ENCODE measurements at places on chromosomes 1 and 21. TPM values are rescaled to one million over a fixed set of nuclear protein-coding genes. Genes with fewer than 3 reads are reported as not detected.

GRCh38 chr1:203607533-203607873 is 19.1 kb upstream of the ATP2B4 start:
- no peak for DNase-seq
- H3K27ac ChIP-seq, result no peak overlapping the region
- H3K36me3 ChIP-seq, result no peaks in the 10 kb centered on the region
- H3K4me3 ChIP-seq, result no peak overlapping the region

- H3K36me3 ChIP-seq, result no peaks in the 10 kb centered on the region
- no peaks in the 10 kb centered on the region for H3K27me3 ChIP-seq
- no peak for DNase-seq
- H3K4me1 ChIP-seq, result no peaks in the 10 kb centered on the region
- no peak overlapping the region for H3K27ac ChIP-seq
- H3K4me3 ChIP-seq, result no peak overlapping the region
These were observed 78.8 kb upstream of the NR5A2 start for GRCh38 chr1:199948587-199949280.

GRCh38 chr1:29756085-29756484 is 519.8 kb downstream of the PTPRU start:
- H3K4me1 ChIP-seq, result no peaks in the 10 kb centered on the region
- DNase-seq, result no peak
- H3K4me3 ChIP-seq, result no peak overlapping the region
- no peak overlapping the region for H3K27ac ChIP-seq
- no peaks in the 10 kb centered on the region for H3K36me3 ChIP-seq

DNA sequence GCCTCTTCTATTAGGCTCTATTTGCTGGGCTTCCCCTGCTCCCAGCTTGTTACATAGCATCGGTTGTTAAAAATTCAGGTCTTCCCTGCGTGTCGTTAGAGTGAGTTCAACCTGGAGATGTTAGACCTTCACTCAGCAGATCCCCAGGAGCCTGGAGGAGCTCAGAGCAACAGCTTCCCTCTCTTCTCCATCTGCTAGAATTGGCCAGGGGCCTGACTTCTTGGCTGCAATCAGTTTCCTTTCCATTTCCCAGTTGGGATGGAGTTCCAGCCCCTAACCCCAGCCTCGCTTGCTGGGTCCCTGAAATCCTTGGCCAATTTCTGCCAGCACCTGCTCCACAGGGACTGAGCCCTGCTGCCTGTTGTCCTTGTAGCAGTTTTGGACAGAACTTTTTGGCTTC is 55.9 kb downstream of the MT1HL1 start:
- H3K4me3 ChIP-seq, result no peak overlapping the region
- no peaks in the 10 kb centered on the region for H3K4me1 ChIP-seq
- no peaks in the 10 kb centered on the region for H3K36me3 ChIP-seq
- no peak for DNase-seq

The ABCB10 gene
- 17.8 TPM for total RNA-seq

Measured in lower lobe of right lung (tissue), 2 donors.